ENCODE measurements at places on chromosomes 7 and 10.

DNA sequence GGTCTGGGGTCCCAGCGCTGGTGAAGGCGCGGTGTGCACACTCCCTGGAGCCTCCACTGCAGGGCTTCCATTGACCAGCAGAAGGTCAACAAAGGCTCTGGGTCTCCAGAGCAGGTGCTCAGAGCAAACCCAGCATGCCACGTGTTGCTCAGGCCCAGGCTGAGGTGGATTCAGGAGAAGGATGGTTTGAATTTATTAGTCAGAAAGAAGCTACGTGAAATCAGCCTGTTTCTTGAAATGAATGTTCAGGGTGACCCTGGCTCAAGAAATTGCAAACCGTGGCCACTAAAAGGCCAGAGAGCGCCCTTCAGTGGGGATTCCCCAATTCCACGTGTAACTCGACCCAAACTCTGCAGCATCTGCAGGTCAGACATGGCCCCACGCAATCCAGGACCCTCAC is 82.7 kb upstream of the PFKP start:
- no peak for DNase-seq

DNA sequence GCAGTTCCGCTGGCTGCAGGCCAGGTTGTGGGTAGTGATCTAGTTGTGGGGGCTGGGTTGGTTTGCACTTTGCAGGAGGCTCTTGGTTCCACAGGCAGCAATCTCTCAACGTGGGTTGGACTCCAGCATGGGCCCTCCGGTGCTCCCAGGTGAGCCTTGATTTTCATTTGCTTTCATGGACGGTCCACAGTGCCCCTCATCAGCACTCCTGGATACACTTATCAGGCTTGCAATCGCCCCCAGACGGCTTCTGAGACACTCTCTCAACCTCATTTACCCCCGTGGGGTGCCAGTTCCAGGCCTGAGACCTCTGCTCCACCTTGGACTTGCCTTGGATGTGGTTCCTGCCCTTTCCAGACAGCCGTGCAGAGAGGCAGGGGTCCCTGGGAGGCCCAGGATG is 31.3 kb upstream of the ZNF273 start:
- DNase-seq, result no peak

DNA sequence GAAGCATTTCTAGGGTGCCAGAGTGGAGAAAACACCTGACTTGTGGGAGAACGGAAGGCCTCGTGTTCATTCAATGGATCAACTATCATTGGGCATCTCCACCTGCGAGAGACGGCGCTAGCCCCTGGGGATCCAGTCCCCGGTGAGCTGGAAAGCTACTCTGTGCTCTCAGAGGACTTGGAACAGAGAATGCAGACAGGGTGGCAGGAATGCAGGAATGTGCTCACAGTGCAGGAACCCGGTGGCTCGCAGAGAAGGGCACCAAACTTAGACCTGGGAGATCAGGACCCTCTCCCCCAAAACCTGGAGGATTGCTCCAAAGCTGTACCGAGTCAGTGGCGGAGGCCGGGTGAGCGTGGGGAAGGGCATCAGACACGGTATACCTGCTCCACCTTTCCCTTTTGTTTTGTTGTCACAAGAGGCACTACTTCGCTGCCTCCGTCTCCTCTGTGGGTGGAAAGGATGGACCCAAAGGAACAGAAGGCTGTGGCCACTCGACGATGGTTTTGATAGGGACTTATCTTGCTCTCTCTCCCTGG is 569.0 kb upstream of the C7orf33 start:
- DNase-seq, result no peak

GRCh38 chr10:106672517-106673175 is 491.9 kb downstream of the SORCS1 start:
- DNase-seq, result no peak

- DNase-seq, result no peak
Measured at GRCh38 chr7:44631458-44632115, 25.2 kb downstream of the OGDH start.

- peak; percentile 24 for DNase-seq
Measured at GRCh38 chr10:13074563-13075451, 25.2 kb upstream of the OPTN start.

- no peak for DNase-seq
Measured at GRCh38 chr10:132201111-132201969, 14.6 kb downstream of the DPYSL4 start.

GRCh38 chr7:154844955-154845354 is 158.0 kb downstream of the PAXIP1 start:
- DNase-seq, result no peak

DNA sequence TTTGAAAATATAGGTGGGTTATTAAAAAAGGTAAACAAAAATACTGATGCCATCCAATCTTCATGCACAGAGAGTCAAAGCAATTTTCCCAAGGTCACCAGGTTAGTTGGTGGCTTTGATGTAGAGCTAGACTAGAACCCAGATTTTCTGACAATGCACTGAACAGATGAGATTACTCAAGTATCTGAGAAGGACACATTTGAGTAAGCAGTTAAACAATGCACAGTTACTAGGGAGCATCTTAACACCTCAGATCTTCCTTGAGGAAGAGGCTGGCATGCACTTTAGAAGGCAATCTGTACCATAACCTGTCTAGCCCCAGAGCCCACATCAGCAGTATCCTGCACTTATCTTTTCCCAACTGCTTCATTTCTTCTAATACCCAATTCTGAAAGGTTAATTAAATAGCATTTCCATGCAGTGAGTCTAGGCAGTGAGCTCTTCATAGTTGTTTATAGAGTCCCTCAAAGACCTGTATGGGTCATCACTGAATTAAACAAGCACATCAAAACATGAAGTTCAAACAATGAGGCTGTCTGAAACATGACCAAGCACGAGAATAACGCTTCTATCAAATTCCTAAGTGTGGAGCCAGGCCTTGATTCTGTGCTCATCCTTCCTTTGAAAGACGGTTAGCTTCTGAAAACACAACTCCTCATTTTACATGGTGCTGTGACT is 38.2 kb upstream of the ANK3 start:
- DNase-seq, result no peak

- no peak for DNase-seq
Measured at GRCh38 chr10:52056291-52056690, 257.8 kb upstream of the DKK1 start.

DNA sequence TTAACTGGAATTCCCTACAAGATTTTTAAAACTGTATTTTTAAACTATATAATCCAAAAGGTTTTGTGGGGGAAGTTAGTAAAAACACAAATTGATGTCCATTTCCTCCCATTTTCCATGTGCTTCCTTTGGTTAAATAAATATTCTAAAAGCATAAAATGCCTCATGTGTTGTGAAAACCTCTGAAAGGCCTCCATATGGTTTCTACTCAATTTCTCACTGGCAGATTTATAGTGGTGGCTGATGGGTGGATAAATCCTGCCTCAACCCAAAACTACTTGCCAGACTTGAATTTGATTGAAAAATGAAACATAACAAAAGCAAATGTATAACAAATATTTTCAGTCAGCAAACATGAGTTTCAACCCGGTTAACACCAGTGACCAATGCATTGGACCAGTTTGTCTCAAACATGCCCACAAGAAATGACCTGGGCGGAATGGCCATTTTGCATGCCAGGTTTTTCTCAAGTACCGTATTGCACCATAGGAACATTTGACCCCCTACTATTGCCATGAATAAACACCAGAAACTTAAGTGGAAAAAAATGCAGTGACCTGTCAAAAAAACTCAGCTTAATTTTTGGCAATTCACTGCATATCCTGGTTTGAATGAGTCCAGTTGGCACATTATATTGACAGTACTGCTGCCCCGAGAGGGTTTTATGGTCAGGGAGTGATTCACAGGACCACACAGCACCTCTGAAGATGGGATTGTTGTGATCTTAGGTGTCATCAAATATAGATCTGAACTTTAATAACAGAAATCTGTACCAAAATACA is 454.6 kb upstream of the ANKRD30A start:
- DNase-seq, result no peak

- no peak for DNase-seq
Measured at GRCh38 chr7:36658335-36659171, 65.7 kb downstream of the AOAH start.

- DNase-seq, result no peak
Measured at GRCh38 chr7:30463405-30464145, 15.0 kb downstream of the NOD1 start.

DNA sequence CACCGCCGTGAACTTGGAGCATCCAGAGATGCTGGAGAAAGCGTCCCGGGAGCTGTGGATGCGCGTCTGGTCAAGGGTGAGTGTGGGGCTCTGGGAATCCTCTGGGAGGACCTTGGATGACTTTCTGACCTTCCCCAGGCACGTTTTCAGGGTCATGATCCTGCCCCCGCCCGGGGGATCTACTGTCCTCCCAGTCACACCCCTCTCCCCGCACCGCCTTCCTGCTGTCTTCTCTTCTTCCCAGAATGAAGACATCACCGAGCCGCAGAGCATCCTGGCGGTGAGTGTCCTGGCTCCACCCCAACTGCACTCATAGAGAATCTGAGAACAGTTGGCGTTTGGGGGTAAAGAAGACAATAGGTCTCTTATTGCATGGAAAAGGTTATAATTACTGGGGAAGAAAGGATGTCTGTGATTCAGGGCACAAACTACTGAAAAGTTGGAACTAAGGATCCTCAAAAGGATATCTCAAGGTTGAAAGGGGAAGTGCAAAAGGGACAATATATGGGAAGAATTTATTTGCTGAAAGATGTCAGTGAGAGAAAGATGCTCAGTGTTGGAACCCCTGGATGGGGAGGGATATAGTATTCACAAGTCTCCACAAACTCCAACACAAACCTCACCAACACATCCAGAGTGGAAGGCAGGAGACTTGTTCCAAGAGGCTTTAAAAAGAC is 1.9 kb downstream of the GSTK1 start:
- no peak for DNase-seq

DNA sequence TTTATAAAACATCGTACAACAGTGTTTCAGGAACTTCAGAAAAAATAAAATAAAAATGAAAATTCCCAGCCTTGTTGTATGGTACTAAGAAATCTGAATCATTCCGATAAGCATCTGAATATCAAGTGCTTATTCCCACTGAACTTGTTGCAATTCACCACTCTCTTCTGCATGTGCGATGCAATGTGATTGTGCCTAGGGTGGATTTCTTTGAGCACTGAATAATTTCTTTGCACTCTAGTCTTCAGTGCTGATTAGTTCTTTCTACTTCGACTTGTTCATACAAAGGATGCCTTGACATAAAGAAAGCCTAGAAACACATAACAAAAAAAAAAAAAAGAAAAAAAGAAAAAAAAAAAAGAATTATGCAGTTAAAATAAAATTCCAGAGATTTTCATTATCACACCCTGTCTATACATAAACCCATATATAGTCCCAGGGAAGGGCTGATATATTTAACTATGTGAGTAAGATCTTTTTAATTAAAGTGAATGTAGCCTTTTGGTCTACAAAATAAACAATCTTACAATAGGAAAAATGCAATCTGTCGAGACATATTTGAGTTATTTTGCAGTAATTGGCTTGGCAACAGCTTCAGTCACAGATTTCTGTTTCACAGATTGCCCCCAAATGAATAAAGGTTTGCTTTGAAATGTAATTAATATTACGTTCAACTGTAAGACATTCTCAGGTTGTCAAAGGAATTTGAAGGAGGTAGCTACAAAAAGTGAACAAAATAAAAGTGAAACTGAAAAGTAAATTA is 1118.9 kb upstream of the CELF2 start:
- DNase-seq, result no peak

GRCh38 chr10:72834183-72834825 is 59.2 kb upstream of the OIT3 start:
- peak; percentile 8 for DNase-seq

GRCh38 chr10:73414230-73414945 is 530 bp upstream of the ANXA7 start:
- no peak for DNase-seq

GRCh38 chr7:115997221-115997620 is 33.3 kb downstream of the TFEC start:
- no peak for DNase-seq

DNA sequence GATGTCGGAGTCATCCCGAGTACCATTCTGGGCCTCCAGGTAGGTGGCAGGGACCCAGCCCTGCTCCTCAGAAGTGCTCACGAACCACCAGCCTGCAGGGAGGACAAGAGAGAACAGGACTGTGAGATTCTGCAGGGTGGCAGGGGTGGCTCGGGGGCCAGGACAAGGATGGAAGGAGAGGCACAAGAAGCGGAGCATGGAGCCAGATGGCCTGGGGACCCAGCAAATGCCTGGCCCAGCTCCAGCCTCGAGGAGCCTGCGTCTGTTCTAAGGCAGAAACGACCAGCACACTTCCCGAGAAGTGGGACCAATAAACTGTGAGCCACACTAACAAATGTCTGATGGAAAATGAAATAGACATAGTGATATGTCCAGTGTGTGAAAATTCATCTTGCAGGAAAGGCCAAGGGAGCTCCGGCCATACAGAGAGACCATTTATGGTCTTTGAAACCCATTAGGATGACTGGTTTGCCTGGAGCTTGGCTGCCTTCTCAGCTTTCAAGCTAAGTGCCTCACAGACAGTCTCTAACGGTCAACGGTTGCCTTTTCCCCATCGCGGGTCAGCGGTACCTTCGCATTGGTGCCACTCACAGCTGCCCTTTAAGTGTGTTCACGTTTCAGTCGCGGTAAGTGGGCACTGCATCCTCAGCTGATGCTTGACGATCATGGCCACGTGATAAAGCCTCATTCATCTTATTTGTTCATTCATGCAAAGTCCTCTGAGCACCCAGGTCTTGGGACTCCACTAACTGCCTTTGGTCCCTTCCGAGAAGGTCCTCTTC is 133.8 kb downstream of the NEURL1 start:
- DNase-seq, result no peak

DNA sequence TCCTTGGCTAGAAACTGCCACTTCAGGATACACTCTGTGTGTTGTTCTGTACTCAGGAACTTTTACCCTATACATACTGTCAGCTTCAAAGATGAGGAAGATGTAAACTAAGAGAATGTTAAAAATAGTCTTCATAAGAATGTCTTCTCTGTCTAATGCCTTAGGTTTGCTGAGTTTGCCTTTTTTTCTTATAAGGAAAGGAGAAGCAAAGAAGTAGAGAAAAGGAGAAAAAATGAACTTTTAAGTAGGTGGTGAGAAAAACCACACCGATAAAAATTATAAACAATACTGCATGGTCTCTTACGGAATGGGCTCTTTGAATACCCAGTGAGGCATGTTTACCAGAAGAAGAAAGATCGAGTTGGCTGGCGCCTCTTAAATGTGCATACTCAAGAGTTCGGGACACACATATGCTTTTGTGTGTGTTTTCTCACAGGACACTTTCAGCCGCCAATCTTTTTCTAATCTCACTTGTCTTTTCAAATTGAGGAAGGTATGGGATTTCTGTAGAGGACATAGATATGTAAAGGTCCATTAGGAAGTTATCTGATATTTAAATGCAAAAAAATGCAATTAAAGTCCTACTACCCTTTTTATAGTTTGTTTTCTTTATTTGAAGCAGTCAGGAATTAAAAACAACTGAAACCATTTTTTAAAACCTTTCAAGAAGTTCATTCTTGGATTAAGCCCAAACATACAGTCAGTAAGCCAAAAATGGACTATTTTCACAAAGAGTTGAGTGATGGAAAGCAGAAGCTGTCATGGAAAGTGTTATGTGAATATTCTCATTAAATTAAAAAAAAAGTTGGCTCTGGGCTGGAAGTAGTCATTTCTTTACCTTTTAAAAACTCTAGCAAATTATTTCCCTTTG is 100.6 kb upstream of the MDFIC start:
- no peak for DNase-seq
